Activated naive CD4-positive, alpha-beta T cell treated with anti-CD3 and anti-CD28 coated beads for 36 hours (primary cell): ENCODE measurements at places on chromosomes 12 and 14. TPM values are rescaled to one million over a fixed set of nuclear protein-coding genes. Genes with fewer than 3 reads are reported as not detected.

- no peak for DNase-seq
These were observed 212.6 kb downstream of the PTPRO start for GRCh38 chr12:15534874-15535273.

DNA sequence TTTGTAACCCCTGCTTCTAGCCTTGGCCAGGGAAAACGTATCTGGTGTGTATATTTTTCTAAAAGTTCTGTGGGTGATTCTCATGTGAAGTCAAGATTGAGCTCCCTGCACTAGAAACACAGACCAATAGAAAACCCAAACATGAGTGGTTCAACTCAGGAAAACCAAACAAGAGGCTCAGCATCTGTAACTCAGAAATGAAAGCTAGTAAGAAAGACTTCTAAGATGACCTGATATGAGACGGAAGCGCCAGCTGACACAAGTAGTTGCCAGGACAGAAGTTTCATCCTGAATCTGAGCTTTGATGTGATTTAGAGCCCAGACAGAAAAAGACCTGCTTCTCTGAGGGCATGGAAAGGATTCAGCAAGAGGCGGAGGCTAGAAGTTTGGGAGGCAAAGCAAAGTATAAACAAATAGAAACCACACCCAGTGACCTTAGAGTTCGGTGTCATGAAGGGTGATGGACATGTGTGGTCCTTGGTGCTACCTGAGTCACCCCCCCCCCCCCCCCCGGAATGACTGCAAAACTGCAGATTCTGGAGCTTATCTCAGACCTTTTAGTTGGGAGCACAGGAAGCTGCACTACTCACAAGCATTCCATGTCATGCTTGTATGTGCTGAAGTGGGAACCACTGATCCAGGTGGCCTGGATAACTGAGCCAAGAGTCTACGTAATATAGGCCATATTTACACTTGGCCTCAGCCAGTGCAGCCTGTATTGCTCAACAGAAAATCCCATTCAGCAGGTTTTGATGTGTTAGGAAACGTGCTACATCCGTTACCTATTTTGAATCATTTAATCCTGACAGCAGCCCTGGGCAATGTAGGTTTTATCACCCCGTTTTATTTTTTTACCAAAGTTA lies 191.3 kb downstream of the ANO6 start:
- no peak for DNase-seq

NANOG gene
- total RNA-seq, result not detected

DNA sequence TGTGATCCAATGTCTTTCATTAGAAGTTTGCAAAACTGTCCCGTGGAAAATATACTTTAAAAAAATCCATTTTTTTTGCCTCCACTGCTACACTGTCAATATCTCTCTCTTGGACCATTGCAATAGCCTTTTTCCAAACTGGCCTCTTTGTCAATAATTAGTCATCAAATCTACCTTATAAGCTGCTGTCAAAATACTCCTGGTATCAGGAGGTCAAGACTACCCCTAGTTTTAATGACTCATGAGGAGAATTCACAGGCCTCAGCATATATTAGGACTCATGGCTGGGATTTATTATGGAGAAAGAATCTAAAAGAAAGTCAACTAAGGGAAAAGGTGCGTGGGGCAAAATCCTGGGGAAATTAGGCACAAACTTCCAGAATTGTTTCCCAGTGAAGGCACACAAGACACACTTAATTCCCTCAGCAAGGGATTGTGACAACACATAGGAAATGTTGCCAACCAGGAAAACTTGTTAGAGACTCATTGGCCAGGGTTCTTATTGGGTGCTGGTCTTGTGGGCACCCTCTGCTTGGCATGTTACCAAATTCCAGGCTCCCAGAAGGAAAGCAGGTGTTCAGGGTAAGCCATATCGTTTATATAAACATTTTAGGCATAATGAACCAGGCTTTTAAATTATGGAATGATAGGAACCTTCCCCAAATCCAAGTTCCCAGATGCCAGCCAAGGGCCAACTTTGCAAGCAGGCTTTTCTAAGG lies 56.1 kb downstream of the TMEM117 start:
- no peak for DNase-seq

TMPRSS12 gene
- not detected for total RNA-seq

DNA sequence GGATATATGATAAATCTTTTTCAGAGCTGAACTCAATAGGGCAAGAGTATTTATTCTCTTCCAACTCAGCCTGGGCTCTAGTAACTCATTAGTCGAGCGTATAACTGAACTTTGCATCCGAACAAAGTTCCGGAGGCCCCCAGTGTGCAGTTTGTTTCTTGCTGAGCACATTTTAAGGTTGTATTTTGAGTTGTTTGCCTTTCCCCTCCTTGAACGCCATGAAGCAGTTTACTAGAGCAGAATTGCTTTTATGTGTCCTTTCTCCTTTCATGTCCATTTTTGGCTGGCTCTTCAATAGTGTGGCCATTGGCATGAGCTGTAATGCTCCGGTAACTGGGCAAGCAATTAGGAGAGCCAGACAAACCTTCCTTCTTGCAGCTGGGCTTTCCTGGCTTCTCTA lies 105.3 kb downstream of the WIF1 start:
- no peak for DNase-seq

HOXC9 gene
- not detected for total RNA-seq

FGFR1OP2 gene
- 37.0 TPM for total RNA-seq
